ENCODE measurements at places on chromosomes 11 and 22.

GRCh38 chr22:26323013-26323412, 106.0 kb upstream of the ASPHD2 start:
- no peak for DNase-seq

- DNase-seq, result no peak
Observed at GRCh38 chr11:116895048-116895757, 57.8 kb upstream of the APOA1 start.

GRCh38 chr11:128457874-128458273, 129.5 kb downstream of the ETS1 start:
- no peak for DNase-seq

DNA sequence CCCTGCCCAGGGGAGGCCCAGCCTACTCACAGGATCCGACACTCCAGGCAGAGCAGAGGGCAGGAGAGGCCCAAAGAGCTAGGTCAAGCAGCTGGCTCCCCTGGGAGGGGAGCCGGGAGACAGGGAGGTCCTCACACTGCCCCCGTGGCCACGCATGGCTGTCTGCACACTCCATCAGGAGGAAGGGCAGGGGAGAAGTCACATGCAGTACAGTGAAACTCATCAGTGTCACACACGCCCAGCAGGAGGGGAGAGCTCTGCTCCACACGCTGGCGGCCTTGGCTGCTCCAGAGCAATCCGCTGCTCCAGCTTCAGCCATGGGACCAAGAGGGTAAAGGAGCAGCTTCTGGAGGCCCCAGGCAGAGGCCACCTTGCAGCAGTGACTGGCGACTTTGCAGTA, 14.3 kb downstream of the TCIRG1 start:
- no peak for DNase-seq
